CD4-positive, alpha-beta memory T cell (primary cell): ENCODE measurements at places on chromosomes 11 and 22.

GRCh38 chr11:61688365-61689163 lies 8.4 kb downstream of the DAGLA start:
- DNase-seq, result no peak

DNA sequence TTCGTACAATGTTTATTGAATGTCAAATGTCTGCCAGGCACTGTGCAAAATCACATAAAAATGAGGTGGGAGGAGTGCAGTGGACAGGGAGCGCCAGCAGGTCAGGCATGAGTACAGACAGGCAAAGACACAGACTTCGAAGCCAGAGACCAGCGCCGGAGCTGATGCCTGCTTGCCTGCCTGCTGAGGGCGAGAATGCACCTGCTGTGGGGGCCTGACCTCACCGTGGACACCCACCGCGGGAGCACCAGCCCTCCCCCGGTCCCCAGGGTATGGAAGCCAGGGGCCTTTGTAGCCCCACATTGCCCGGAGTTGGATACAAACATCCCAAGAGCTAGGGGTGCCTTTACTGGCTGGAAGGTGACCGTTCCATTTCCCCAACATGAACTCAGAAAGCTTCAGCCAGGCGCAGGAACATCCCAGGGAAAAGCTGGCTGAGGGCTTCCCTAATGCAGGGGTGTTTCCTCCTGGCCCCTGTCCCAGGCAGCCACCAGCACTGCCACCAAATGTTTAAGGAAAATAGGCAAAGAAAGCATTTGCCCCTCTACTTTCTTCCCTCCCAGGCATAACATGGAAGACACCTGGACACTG lies 17.9 kb downstream of the IFITM10 start:
- DNase-seq, result no peak

- DNase-seq, result no peak
These were observed 22.3 kb downstream of the SHANK3 start for GRCh38 chr22:50694766-50695420.

GRCh38 chr11:73902303-73902702 lies 25.5 kb downstream of the PAAF1 start:
- no peak for DNase-seq

DNA sequence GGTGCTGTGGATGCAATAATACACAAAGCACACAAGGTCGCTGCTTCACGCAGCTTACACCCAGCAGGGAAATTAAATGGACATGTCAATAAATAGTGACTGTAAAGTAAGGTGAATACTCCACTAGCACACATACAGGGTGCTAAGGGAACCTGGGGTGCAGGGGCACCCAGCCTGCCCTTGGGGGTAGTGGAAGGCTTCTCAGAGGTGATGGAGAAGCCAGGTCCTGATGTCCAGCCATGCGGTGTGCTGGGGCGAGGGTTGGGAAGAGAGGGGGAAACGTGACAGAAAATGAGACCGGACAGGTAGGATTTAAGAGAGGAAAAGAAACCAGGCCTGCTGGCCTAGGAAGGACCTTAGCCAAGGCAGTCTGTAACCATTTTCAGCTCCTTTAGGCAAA lies 200.5 kb downstream of the GRIK4 start:
- no peak for DNase-seq

DNA sequence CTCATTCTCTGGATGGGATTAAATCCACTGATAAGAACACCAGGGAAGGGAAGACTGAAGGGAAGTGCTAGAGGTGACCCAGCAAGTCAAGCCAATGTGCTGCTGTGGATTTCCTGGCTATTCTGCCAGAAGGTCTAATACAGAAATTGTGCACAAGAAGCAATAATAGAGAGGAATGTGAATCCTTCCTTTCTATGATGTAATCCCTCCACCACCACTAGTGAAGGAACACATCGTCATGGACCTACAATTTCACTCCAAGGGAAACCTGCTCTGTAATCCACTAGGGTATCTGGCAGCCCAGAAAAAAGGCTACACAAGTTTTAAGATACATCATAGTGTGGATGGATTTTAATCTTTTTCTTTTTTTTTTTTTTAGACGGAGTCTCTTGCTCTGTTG lies 17.4 kb downstream of the LARGE2 start:
- no peak for DNase-seq

GRCh38 chr11:103552086-103552485 lies 442.9 kb downstream of the DYNC2H1 start:
- no peak for DNase-seq

DNA sequence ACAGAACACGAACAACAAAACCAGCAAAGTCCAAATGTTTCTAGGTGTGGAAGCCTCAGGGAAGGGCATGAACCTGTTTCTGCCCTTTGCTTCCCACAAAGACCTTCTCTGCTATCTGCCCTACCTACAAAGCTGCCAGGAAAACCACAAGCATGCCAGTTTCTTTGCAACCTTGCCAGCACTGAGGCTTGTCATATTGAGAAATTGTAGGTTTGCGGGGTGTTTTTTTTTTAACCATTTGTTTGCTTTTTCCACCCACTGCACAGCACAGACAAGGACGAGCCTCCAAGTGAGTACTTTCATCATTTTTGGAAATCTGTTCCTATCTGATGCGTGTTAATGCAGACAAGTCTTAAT lies 12.8 kb downstream of the PARVG start:
- no peak for DNase-seq

- DNase-seq, result no peak
These were observed 139.1 kb upstream of the MTMR2 start for GRCh38 chr11:96063053-96063452.

- DNase-seq, result no peak
These were observed 86.4 kb downstream of the CELSR1 start for GRCh38 chr22:46450931-46451561.

- DNase-seq, result no peak
These were observed 15.8 kb downstream of the CDKN1C start for GRCh38 chr11:2869561-2870427.

DNA sequence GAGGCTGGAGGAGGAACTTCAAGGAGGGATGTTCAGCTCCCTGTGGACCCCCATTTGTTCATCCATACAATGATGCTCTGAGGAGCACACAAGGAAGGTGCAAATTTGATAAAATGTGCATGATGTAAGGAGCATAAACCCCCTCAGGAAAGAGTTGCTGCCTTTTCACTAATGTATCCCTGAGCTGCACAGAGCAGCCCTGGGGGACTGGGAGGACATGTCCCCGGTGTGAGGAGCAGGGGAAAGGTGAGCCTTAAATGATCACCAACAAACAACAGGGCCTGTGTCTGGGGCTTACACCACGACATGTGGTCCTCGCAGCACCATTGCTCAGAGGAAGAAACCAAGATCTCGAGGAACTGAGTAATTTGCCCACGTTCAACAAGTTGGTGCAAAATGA lies 3.5 kb upstream of the MAPK8IP2 start:
- DNase-seq, result no peak

- no peak for DNase-seq
These were observed 12.3 kb downstream of the ARFGAP3 start for GRCh38 chr22:42844756-42845155.

DNA sequence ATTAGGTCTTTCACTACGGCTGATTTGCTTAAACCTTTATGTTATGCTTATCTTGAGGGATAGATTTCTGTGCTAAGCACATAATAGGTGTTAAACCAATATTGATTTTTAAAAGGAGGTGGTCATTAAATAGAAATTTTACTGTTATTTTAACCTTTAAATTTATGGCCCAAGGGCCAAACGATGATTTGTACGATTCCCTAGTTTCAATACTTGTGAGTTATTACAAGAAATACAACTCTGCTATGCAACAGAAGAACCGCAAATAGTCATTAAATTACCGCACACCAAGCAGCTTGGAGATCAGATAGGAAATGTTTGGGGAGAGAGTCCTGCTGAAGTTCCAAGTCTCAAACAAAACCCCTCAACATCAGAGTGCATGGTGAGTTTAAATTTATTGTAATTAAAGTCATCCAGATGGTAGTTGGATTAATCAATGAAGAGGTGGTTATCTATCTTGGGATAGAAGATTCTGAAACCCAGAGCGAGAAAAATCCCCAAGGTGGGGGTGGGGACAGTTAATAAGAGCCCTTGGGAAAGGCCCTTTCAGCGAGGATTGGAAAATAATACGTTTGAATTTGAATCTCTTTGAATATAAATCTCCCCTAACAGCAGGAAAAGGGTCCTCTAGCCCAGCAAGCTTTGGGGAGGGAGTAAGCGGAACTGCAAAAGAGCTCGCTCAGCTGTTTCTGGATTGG lies 805 bp upstream of the QSER1 start:
- DNase-seq, result no peak

- DNase-seq, result no peak
These were observed 67.6 kb upstream of the TENM4 start for GRCh38 chr11:79508461-79508860.

DNA sequence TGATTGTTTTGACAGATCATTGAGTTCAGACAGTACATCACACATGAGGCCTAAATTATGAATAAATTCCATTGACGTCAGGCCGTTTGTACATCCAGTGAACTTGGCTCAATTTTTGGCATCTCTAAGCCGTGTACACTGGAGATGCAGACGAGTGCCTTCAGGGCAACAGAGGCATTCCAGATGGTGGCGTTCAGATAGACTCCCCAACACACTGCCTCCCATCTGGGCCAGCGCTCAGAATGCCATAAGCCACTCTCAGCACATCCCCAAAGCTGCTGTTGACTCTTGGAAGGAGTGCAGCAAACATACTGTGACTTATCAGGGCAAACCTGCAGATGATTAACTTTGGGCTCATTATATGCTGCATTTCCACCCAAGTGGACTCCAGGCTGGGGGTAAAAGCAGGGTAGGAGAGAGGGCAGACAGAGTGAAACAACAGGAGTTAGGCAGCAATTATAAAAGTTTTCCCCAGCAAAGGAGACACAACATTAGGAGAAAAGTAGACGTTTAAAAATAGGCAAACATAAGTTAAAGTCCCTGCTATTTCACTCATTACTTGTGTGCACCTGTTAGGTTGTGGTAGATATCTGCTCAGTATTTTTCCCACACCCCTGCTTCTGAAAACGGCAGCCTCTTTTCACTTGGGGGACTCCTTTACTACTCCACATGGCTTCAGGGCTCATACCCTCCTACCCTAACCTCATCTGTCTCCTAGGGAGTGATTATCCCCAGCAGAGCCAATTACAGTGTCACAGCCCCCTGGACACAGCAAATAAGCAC lies 60.2 kb upstream of the PDE3B start:
- no peak for DNase-seq

DNA sequence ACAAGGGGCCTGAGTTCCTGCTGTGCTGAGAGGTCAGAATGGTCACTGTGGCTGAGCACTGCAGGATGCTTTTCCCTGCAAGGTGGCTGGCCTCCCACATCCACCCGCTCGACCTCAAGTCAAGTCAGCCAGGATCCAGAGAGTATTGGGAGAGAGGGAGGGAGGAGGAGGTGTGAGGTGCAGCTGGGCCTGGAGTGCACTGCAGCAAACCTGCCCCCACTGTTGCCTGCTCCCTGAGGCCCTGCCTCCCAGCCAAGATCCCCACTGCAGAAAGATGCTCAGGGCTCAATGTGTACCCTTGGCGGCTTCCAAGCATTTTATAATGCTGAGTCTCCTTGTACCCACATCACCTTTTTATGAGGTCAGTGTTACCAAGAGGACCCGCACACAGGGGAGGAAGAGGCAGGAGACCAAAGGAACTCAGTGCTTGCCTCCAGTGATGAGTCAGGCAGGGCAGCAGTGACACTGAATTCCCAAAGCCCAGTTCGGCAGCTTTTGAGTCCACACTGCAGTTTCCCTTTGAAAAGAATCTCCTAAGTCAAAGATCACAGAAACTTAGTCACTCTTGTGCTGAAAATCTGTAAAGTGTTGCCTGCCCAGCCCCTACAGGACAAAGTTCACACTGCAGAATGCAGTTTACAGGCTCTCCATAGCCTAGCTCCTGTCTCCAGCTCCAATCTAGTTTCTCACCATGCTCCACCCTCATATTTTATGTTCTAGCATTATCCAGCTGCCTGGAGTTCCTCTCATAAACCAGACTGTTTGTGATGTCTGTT lies 3.1 kb downstream of the ENDOD1 start:
- peak; percentile 12 for DNase-seq

GRCh38 chr11:8268530-8269400 lies 5.1 kb upstream of the LMO1 start:
- no peak for DNase-seq

- DNase-seq, result no peak
These were observed 421.8 kb upstream of the ANO3 start for GRCh38 chr11:25910086-25910485.

DNA sequence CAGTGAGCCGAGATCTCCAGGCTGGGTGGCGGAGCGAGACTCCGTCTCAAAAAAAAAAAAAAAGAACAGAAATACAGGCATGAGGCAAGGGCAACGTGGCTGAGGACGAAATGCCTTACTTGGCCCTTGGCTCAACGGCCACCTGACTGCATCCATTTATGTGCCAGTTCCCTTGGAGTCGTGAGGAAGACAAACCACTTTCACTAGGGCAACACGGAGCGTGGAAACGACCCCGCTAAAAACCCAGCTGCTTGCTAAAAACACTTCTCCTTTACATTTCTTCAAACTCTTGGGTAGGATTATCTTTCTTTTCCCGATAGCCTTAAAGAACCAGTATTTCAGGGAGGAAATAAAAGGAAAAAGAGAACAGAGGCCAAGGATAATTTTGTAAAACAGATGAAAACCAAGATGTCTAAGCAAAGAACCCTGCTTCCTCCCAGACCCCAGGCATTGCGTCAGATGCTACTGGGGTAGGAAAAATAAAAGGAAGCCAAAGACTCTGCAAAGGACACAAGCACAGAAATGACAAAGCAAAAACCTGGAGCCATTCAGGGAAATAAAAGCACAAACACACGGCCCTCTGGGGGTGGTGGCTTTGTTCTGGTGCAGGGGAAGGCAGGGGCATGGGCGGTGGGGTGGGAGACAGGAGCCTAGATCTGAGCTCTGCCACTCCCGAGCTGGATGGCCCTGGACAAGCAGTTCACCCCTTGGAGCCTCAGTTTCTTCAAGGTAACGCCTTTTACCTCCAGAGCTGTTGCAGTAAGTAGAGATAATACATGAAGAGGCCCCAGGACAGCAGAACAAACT lies 37.0 kb downstream of the PC start:
- no peak for DNase-seq

DNA sequence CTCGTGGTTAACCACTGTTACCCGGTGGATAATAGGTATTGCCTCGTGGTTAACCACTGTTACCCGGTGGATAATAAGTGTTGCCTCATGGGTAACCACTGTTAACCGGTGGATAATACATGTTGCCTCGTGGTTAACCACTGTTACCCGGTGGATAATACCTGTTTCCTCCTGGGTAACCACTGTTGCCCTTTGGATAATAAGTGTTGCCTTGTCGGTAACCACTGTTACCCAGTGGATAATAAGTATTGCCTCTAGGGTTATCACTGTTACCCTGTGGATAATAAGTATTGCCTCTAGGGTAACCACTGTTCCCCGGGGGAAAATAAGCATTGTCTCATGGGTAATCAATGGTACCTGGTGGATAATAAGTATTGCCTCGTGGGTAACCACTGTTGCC lies 15.0 kb upstream of the NXPE4 start:
- DNase-seq, result no peak

- DNase-seq, result no peak
These were observed 125.6 kb downstream of the BCR start for GRCh38 chr22:23305922-23306374.

GRCh38 chr11:1745701-1746320 lies 4.6 kb downstream of the IFITM10 start:
- DNase-seq, result no peak
